Skeletal muscle cell (primary cell): ENCODE measurements at places on chromosomes 5 and 9.
A peak's percentile ranks its signal among the peaks of the same experiment; 100 is the strongest.

GRCh38 chr5:74839229-74839628, 27.0 kb downstream of the FAM169A start:
- no peak for DNase-seq

- no peak for DNase-seq
These were observed 96.8 kb downstream of the PHF2 start for GRCh38 chr9:93673021-93673838.

DNA sequence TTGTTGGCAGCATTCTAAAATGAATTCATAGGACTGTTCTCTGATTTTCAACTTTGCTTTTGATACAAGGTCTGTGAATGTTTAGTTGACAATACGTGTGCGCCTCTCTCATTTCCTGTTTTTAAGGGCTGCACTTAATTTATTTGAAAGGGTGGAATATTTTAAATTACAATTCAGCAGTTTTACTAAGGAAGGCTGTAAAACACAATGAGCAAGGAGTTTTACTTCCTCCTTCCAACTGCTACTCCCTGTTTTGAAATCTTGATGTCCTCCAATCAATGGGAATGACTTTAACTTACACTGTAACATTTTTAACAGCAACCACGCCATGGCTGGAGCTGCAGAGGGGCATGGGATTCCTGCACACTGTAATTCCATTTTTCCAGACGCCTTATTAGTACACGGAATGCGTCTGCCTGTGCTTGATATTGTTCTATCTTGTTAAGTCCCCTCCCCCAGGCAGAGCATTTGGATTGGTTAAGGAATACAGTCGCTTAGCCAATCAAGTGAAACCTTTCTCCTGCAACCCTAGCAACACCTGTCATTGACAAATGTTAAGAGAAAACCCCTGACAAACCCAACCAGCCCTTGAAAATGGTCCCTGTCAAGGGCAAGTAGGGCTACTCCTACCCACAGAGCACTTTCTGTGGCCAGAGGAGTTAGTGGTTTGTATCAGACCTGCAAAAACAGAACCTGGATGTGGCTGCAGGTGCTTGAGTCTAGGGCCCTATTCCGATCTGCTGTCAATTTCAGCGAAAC, 12.5 kb upstream of the ZSWIM6 start:
- no peak for DNase-seq

DNA sequence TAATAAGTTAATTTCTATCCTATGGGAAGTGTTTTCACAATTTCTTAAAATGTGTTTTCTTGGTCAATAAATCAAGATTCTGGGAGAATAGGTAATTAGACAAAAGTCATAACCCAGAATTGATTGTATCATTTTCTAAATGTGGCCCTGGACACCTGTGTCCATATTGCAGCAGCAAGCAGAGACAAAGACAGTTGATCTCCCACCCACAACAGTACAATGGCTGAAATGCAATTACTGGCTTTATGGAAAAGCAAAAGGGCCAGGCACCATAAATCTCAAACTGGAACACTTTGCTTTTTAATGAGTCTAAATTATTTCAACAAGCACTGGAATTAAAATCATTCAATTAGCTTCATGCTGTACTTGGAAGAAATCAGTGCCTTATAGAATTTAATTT, 157.2 kb downstream of the ESM1 start:
- no peak for DNase-seq

GRCh38 chr9:14563902-14564624, 129.2 kb downstream of the ZDHHC21 start:
- DNase-seq: no peak

DNA sequence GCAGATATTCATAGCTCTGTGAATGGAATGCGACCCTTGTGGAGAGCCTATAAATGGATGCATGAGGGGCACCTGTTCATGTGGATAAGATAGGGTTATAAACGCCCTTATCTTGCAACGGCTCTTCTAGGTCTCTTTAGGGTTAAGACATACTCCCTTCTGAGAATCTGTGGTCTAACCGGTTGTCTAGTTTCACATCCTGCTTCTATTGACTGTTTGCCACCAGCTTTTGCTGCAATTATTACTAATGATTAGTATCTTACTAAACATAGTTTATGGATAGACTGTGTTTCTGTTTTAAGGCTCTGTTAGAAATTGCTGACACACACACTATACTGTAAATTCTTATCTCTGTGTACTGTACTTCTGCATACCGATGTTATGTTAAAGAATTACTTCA, 198.9 kb upstream of the CYLC2 start:
- no peak for DNase-seq

GRCh38 chr5:168578538-168579487, at the start of gene PANK3:
Gene PANK3, minus strand, starts transcription at chr5:168579368. Its CDS starts 85 bp downstream, at chr5:168579283.
- no peak for DNase-seq

- DNase-seq: no peak
These were observed 776.7 kb downstream of the DTWD2 start for GRCh38 chr5:118211606-118212005.

DNA sequence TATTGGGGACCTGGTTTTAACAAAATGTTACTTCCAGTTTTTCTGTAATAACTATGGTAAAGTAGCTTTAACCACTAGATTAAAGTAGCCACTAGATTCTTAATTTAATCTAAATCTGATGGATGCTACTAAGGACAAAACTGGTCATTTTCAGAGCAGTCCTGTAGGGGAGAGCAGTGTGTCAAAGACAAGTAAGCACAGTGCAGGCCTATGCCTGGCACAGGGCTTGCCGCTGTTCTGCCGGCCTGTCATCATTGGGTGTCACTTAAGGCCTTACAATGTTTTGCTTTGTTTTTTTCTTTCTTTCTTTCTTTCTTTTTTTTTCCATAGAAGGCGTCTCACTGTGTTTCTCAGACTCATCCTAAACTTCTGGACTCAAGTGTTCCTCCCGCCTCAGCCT, 53.0 kb upstream of the NXNL2 start:
- DNase-seq: no peak

GRCh38 chr9:32251539-32251938, 132.9 kb upstream of the ACO1 start:
- DNase-seq: peak; percentile 3

- no peak for DNase-seq
These were observed 197.1 kb downstream of the TTLL11 start for GRCh38 chr9:121895818-121896544.

GRCh38 chr9:84061613-84062193, 81.1 kb downstream of the RMI1 start:
- no peak for DNase-seq

DNA sequence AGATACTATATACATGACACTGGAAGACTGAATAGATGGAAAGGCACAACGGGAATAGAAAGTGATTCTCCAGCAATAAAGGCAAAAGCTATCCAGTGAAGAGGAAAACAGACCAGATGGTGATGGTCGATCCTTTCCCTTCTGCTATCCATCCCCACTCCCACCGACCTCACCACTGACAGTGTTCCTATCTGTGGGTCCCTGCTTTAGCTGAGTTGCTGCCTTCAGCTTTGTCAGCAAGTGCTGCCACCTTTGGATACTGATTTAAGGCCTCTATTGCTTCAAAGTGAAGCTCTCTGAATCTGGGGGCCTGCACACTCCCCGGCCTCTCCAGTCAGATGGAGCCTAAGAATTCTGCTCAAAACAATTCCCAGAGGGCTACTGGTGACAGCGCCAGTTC, 32.3 kb downstream of the EPB41L4A start:
- no peak for DNase-seq

DNA sequence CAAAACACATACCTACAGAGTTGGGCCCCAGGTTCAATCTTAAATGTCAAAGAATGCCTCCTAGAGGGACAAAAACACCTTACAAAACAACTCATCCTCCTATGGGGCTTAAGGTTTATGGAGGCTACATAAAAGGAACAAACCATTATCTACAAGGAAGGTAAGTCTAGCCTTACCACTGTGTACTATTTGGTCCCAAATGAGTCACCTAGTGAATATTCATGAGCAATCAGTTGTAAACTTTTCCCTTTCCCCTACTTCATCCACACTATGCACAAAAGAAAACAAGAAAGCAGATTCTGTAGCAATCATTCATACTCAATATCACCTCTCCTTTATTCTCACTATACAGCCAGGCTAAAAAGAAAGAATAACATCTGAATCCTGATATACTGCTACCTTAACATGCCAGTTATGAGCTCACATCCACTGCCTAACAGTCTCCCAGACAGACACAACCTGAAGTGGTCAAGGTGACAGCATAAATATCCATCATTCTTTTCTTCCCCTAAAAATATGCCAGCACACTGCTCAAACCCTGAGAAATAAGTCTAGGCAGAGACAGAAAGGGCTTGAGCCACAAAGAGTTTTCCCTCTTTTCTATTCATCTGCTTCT, 6.2 kb downstream of the OXCT1 start:
- DNase-seq: peak; percentile 19

DNA sequence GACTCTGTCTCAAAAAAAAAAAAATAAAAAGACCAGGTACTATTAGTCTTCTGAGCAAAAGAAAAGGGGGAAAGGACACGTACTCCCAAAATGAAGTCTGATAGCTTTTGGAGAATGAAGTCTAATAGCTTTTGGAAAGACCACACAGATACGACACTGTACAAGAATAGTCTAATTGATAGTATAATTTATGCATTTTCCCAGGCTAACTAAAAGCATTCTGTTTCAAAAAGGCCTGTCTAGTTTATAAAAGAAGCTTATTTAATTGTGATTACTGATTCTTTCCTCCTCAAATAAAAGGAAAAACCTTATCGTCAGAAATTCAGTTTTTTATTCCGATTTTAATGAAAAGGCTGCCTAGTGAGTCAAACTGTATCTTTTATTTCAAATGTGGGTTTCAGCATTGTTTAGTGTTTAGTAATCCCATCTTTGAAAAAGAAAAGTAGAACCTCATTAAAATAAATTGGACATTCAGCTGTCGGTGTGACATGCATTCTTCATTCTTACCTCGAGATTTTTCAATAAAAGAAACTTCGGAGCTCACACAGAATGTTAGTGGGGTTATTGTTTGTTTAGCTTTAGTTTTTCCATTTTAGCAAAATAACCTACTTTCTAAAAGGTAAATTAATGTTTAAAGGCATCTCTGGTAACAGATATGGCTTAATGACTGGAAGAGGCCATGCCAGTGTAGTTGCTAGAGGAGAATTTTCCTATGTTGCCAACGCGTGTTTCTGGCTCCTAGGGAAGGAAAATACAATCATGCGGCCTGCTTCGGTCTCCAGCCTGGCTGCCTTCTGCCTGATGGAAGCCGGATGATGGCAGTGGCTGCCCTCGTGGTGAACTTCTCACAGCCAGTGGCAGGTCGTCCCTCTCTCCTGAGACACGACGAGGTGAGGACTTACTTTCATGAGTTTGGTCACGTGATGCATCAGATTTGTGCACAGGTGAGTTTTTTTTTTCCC, 70.0 kb downstream of the NLN start:
- DNase-seq: no peak

- DNase-seq: peak; percentile 9
These were observed 89.2 kb upstream of the PRLR start for GRCh38 chr5:35319333-35320002.

GRCh38 chr9:123059472-123060220, 26.2 kb downstream of the GPR21 start:
- no peak for DNase-seq

DNA sequence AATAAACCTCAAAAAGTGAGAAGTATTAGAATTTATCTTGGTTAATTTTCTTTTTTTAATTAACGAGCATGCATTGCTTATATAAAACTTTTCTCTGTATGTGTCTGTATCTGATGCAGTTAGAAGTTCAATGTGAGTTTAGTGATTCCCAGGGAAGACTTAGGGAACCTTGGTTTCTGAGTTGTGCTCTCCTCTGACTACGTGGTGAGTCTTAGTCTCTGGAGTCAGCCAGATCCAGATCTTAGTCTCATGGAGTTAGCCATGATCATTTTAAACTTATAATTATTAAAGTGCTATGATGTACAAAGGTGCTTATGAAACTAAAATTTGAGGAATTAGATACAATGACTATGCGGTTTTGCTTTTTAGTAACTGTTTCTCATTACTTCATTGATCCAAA, 285.3 kb upstream of the DMRT1 start:
- DNase-seq: no peak

GRCh38 chr5:42487077-42487476, 63.8 kb downstream of the GHR start:
- no peak for DNase-seq

DNA sequence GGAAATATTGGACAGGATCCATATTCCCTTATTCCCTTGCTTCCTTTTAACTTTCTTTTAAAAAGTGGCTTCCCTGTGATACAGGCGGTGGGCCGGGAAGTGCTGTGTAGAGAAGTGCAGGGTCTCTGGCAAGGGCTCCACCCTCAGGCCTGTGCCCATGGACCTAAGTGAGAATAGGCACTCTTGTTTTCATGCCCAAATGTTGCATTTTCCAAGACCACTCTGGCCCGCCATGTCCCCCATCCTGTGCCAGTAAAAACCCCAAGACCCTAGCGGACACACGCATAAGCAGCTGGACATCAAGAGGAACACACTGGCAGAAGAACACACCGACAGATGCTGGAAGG, 193.4 kb downstream of the FBXL7 start:
- DNase-seq: no peak

DNA sequence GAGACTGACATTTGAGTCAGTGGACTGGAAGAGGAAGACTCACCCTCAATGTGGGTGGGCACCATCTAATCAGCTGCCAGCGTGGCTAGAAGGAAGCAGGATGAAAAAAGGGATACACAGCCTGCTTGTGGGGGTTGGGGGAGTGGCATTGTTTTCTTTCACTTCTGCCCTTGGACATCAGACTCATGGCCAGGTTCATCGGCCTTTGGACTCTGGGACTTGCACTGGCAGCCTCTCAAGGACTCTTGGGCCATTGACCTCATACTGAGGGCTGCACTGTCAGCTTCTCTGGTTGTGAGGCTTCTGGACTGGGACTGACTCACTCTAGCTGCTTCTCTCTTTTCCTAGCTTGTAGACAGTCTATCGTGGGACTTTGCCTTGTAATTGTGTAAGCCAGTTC, 374.9 kb downstream of the TLE1 start:
- no peak for DNase-seq

- peak; percentile 89 for DNase-seq
These were observed 19.5 kb upstream of the GOLPH3 start for GRCh38 chr5:32193591-32193990.

DNA sequence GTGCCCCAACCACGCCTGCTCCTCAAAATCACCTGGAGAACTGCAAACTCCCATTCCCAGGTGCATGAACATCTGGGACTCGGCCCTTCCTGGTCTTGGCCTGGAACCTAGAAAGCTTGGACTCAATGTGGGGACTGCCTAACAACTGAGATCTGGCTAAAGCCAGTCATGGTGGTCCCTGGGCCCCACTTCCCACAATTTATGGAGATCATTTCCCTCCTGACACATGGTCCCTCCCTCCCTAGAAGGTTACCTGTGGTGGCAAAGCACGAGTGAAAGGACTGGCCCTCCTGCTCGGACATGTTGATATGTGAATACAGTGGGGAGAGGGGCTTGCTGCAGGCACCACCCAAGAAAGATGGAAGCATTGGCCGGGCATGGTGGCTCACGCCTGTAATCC, 18.8 kb downstream of the BICD2 start:
- no peak for DNase-seq

- DNase-seq: no peak
These were observed 57.5 kb upstream of the HAND1 start for GRCh38 chr5:154535535-154535934.

GRCh38 chr9:80873861-80874260, 815.5 kb downstream of the TLE1 start:
- no peak for DNase-seq

GRCh38 chr5:176927562-176927961, 28.4 kb upstream of the HK3 start:
- no peak for DNase-seq
